ENCODE measurements at places on chromosomes 5 and 9.
A peak's percentile ranks its signal among the peaks of the same experiment; 100 is the strongest.

DNA sequence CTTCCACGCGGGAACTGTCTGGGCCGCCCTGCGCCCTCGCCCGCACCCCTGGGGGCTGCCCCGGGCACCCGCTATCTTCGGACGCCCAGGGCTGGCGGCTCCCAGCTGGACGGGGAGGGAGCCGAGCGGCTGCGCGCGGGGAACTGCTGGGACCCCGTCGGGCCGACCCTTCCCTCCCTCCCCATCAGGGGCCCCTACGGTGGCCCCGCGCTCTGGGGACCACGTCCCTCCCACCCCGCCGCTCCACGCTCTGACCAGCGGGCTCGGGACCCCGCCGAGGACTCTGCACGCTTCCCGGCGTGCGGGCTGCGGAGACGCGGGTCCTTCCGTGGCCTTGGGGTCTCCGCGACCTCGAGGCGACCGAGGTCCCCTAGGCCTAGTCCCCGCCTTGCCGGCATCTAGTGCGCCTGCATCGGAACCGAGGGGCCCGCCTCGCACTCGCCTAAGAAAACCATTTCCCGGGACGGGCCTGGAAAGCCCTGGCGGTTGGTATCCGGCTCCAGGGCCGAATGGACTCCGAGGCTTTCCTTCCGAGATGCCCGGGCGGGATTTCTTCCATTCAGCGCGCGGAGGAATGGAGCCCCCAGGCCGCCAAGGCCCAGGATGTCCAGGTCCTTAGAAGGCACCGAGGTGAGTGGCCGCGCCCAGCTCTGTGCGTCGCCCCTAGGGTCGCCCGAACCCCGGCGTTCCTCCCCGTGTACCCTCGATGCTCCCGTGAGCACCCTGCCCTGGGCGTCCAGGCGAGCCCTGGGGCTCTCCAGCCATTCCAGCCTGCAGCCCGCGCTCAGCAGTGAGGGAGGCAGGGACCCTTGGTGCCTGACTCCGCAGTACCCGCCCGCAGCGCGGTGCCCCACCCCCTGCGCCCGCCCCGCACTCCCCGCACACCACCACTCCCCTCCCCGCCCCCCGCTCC lies 705 bp upstream of the SLC6A3 start:
- no peak for DNase-seq

GRCh38 chr5:81249240-81249639 lies 16.1 kb downstream of the CKMT2 start:
- no peak for DNase-seq

DNA sequence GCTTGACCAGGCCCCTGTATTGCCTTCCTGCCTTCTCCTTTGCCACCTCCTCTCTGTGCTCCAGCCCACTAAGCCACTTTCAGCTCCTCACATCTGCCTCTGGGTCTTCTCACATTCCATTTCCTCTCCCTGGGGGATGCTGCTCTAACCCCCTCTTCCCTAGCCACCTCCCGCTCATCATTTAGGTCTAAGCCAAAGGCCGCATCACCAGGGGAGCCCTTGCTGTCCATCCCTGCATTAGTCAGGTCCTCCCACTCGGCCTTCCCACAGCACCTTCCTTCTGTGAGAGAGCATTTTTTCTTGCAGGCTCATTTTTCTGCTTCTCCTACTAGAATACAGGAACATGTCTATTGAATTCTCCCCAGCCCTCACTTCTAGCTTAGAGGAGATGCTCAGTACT lies 72.6 kb upstream of the GALNT10 start:
- DNase-seq: no peak

DNA sequence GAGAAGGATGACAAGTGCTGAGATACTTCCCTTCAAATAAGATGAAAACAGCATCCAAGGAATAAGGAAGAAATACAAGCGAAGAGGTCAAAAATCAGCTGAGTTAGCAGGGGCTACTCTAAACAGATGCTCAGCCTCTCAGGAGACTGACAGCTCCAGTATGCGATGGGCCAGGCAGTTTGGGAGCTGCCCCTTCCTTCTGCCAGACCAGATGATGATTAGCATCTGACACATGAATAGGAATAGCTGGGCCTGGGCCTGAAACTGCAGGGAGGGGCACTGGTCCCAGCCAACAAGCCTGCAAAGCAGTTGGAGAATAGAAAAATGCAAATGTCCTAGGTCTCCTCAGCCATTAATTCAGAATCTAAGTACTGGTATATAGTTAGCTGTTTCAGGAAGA lies 13.1 kb upstream of the MAP3K1 start:
- DNase-seq: no peak

DNA sequence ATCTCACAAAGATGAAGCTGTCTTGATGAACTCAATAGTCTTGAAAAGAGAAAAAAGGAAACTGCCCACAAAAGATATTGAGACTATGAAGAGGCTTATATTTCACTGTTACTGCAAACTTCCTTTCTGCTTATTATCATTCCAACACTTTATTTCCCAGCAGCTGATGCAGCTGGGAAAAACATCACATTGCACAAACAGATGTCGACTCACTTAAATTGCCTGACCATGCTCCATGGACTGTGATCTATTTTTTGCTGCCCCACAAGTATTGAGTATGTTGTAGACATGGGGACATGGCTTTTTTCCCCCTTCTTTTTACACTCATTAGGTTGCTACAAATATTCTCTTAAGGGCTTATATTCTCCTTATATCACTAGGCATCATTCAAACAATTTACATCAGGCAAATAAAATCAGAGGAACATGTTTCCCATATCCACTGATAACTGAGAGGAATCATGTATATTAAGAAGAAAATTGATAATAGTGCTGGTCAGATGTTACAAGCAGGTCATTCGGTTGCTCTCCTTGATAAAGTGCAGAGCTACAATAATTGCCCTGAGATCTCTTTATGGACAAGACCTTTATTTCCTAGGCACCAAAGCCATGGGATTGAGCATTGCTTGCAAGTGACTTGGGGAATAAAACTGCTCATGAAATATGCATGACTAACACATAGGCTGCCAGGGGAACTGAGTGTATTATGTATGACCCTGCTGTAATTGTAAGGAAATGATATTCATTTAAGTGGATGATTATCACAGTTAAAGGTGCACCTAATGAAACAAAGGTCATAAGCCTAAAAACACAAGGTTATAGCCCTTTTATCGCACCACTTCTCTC lies 509.9 kb downstream of the ZNF608 start:
- DNase-seq: no peak

GRCh38 chr5:127609011-127609410 lies 39.9 kb upstream of the CTXN3 start:
- no peak for DNase-seq

GRCh38 chr5:141077826-141078225 lies 16.6 kb upstream of the PCDHB2 start:
- no peak for DNase-seq

GRCh38 chr9:124040935-124041816 lies 29.6 kb downstream of the LHX2 start:
- DNase-seq: no peak

GRCh38 chr5:74030821-74031220 lies 404.8 kb downstream of the ARHGEF28 start:
- no peak for DNase-seq

GRCh38 chr5:135920199-135920598 lies 24.6 kb upstream of the IL9 start:
- DNase-seq: no peak

DNA sequence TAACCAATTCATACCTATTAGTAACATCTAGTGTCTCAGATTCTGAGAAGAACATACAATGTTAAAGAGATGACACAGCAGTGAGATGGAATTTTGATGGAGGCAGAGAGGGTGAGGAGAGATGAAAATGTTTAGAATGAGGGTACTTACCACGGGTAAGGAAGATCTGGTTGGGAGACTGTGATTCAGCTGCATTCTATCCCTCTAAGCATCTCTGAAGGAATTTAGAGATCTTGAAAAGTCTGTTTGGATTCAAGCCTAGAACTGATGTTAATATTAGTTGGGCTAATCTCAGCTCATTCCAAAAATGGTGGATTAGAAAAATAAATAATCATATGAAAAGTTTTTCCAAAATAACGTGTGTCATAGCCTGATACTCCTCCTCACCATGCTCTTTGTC lies 191.5 kb upstream of the CLINT1 start:
- no peak for DNase-seq

DNA sequence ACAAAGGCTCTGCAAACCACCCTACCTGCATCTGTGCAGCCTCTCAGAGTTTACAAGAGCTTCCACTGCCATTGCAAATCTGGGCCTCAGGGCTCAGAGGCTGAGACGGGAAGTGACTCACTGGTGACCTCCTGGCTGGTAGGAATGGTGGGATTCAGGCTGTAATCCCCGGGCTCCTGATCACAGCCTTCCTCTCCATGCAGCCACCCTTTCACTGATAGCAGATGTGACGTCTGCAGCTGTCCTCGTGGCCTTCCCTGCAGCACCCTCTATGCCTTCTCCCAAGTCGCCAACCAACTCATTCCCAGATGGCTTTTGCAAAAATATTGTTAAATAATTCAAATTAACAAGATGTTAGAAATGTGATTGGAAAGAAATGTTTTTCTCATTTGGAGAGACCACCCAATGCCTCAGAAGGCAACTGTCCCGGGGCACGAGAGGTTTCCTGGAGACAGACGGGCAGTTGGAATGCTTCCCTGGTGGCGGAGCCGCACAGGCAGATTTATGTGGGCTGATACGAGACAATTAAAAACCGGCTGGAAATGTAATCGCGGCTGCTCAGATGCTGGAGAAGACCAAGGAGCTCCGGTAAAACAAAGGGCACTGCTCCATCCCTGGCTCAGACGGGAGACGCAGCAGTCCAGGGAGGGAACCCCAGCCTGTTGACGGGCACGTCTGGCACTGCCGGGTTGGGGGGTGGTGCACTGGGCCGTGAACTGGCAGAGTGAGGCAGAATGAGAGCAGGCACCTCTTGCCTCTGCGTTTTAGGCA lies 34.4 kb upstream of the SLC25A51 start:
- no peak for DNase-seq

DNA sequence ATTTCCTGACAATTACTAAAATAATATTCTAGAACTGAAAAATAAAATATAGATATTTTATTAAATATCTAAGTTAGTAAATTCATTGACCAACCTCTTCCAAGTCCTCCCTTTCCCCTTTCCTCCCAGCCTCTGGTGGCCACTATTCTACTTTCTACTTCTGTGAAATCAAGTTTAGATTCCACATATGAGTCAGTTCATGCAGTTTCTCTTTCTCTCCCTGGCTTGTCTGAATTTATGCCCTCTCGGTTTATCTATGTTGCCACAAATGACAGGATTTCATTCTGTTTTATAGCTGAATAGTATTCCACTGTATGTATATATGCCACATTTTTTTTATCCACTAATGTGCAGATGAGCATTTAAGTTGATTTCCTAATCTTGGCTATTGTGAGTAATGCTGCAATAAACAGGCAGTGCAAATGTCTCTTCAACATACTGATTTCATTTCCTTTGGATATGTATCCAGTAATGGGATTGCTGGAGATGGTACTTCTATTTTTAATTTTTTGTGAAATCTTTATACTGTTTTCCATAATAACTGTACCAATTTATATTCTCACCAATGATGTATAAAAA lies 52.3 kb downstream of the WDR36 start:
- no peak for DNase-seq

GRCh38 chr5:91179018-91179417 lies 204.1 kb downstream of the ARRDC3 start:
- no peak for DNase-seq

DNA sequence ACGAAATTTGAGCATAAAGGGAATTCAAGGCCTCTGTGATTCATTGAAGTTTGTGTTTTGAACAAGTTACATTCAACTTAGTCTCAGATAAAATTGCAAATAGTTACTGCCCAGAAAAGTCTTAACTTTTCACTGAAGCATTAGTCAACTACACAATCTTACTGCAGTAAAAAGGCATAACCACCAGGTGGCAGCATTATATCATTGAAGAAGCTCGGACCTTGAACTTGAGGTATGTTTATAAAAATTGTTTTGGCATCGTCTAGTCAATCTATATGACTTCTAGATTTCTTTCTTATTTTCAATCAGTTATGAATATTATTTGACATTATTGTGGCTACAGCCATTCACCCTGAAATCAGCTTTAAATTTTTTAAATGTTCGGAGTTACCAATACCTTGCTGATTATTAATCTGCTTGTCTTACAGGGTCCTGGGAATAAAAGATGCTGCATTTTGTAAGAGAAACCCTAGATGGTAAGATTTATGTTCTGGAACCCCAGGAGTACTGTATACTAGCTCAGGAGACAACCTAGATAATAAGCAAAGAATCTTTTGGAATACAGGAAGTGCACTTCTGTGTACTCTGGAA lies 83.9 kb upstream of the GRAMD2B start:
- DNase-seq: peak; percentile 21

GRCh38 chr5:66602621-66603020 lies 6.4 kb downstream of the MAST4 start:
- no peak for DNase-seq

- DNase-seq: no peak
Measured at GRCh38 chr9:468766-469426, 254.2 kb downstream of the DOCK8 start.

- DNase-seq: no peak
Measured at GRCh38 chr5:165138236-165138635, 1632.8 kb downstream of the MAT2B start.

Measured in activated CD4-positive, CD25-positive, alpha-beta regulatory T cell (primary cell).